AG04450 (cell line): ENCODE measurements at places on chromosomes 12 and 14.
A peak's percentile ranks its signal among the peaks of the same experiment; 100 is the strongest.

GRCh38 chr14:79167957-79168356 lies 997.8 kb downstream of the NRXN3 start:
- DNase-seq = no peak

- no peak for DNase-seq
Measured at GRCh38 chr14:100907240-100907639, 3.7 kb upstream of the RTL1 start.

GRCh38 chr12:26830363-26830762 lies 2.6 kb downstream of the ITPR2 start:
- no peak for DNase-seq

DNA sequence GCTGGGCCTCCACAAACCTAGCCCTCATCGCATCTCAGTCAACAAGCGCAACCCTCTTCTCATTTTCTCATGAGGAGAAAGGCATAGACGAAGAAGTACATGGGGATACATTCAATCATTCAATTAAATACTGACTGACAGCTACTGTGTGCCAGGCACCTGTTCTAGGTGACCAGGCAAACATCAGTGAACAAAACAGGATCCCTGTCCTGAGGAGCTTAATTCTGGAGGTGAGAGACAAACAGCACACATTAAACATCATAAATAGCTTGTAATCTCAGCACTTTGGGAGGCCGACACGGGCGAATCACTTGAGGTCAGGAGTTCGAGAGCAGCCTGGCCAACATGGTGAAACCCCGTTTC lies 362 bp upstream of the ACYP1 start:
- DNase-seq = no peak

DNA sequence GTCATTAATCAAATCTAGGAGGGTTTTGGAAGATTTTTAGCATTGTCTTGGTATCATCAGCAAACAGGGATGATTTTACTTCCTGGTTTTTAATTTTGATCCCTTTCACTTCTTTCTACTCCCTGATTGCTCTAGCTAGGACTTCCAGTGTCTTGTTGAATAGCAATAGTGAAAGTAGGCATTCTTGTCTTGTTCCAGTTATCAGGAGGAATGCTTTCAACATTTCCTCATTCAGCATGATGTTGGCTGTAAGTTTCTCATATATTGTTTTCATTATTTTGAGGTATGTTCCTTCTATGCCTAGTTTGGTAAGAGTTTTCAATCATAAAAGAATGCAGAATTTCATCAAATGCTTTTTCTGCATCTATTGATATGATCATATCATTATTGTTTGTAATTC lies 244.2 kb upstream of the CLEC14A start:
- DNase-seq = no peak

DNA sequence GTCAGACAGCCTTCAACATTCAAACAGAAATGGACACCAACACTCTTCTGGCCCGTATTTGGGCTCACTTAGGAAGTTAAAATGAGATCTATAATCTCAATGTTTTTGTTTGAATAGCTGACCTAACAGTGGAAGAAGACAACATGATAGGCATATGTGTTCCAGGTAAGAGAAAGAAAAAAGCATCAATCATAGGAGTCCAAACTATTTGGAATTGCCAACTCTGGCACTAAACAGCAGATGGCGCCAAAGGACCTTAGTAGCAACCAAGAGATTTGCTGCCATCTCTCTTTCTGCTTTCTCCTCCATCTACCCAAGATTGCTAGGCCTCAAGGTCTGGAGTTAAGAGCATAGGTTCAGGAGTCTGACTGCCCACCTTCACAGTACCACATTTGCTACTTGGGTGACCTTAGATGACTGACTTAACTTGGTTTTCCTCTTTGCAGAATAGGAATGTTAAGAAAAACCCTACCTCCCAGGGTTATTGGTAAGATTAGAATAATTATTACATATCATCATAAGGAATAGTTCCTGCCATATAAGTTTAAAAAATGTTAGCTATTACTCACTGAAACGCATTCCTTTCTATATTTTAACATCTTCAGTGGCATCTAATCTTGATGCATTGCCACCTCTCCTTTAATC lies 30.2 kb downstream of the PEX5 start:
- DNase-seq = peak; percentile 33

DNA sequence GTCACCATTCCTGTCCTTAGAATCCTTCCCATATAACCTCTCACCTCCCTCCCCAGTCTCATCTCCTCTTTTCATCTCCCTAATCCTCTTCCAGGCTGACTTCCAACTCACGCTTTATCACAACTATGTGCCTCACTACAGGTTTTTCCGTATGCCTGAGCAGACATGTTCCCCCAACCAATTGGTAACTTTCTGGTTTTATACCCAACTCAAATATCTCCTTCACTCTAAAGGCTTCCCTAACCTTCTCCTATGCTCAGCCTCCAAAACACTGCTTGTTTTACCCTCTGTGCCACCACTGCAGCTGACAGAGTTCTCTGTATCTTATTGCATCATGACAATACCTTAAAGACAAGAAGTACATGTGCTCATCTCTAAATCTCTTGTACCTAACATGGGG lies 139.7 kb downstream of the KSR2 start:
- DNase-seq = no peak

DNA sequence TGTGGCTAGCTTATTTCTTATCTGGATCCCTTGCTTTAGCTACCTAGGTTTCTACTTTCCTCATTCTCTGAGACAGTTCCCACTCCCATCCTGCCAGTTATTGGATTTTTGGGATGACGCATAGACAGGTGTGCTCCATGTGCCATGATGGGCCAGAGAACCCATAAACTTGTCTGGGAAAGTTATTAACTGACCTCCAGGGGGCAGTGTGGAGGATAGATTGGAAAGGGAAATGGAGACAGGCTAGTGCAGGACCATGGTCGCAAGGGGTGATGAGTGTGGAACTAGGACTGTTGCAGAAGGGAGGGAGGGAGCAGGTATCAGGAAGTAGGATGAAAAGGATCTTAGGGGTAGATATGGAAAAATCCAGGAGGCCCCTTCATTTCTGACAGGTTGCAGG lies 80.3 kb downstream of the ESRRB start:
- DNase-seq = no peak

GRCh38 chr14:69117020-69117767 lies 35.7 kb downstream of the DCAF5 start:
- no peak for DNase-seq

GRCh38 chr12:2485681-2486080 lies 309.1 kb upstream of the FKBP4 start:
- DNase-seq = no peak

DNA sequence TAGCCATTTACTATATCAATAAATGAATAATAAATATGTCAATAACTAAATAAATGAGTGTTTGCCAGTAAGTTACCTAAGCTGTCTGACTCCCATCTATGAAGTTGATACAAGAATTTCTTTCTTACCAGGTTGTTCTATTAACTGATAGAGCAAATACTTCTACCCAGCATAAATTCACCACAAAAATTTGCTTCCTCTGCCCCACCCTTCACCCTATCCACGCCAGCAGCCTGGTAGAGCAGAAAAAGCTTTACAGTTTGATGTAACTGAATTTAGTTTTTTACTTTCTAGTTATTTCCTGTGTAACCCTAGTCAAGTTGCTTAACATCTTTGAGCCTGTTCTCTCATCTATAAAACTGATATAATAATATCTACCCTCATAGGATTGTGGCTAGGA lies 94.9 kb upstream of the SLC16A7 start:
- DNase-seq = no peak

DNA sequence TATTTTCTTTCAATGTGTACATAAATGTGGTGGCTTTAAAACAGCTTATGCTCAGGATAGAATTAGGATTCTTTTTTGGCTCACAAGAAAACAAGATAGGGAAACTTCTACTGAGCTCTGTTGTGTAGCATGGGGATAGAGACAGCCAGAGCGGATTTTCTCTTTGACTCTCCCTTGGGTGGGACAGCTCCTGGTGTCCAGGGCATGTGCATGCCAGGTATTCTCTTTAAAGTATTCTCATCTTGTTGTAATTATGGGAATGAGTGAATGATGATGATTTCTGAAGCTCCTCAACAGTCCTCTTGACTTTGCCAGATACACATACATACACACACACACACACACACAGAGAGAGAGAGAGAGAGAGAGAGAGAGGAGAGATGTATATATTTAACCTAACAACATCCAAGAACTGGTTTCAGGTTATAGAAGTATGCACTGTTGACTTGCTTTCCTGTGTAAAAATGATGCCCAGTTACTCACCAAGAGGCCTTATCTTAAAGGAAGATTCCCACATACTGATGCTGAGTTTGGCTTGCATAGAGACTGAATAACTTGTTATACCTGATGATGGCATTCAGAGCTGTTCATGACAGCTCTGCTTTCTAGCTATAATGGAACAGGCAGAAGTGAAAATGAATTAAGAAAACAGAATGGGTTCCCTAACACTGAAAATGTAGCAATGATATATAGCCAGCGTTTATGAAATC lies 387.5 kb downstream of the EGLN3 start:
- no peak for DNase-seq

DNA sequence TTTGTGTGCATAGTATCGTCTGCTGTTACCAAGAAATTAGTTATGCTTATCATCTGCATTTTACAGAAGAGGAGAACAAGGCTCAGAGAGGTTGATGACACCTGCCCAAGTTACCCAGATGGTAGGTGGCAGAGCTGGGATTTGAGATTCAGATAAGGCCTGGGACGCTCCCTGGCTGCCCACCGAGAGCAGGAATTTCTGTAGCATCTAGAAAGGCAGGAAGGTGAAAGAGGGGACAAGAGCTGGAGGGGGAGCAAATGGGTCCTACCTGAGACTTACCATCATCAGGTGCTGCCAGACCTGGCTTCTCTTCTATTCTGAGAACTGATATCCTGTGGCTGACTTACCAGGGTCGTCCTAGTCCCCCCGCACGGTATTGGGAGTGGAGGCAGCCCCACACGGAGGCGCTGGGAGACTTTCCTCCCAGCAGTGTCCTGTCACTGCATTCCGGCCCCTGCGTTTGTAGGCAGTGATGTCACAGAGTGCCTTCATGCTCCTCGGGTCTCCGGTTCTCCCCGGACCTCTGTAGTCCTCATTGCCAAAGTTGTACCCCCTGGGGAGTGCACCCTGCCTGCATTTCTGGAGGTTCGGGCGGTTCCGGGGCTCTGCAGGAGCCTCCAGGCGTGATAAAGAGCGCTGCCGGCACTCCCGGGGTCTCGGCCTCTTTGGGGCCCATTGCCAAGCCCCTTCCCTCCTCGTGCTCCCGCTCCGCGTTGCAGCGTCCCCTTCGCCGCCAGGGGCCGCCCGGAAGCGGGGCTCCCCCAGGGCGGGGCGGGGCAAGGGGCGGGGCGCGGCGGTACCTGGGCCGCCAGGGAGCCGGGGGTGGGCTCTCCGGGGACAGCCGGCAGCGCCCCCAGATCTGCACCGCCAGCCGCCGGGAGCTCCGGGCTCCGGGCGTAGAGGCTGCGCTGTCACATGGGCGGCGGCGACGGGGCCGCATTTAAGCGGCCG lies at the start of gene CABP1:
Gene CABP1 (plus strand): TSS at position 856 of the 951 bp plus-strand sequence. CDS start 60 bp downstream, at position 916.
- DNase-seq = no peak

DNA sequence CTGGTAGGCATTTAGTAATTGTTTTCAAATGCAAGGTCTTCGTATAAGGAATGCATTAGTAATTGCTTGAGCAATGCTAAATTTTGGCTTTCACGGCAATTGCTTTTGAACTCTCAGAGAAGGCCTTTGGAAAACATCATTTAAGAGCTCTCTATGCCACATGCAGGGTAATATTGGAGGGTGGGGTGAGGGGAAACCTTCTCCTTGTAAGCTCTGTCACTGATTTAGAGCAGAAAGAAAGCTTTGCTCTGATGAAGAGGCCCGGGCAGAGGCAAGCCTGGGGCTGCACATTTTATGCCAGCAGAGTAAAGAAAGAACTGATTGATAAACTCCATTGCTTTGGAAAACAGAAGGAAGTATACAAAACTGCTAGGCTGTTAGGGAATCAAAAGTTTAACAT lies 70.9 kb downstream of the TRIM9 start:
- no peak for DNase-seq

GRCh38 chr14:95601650-95602049 lies 66.8 kb downstream of the GLRX5 start:
- DNase-seq = no peak

DNA sequence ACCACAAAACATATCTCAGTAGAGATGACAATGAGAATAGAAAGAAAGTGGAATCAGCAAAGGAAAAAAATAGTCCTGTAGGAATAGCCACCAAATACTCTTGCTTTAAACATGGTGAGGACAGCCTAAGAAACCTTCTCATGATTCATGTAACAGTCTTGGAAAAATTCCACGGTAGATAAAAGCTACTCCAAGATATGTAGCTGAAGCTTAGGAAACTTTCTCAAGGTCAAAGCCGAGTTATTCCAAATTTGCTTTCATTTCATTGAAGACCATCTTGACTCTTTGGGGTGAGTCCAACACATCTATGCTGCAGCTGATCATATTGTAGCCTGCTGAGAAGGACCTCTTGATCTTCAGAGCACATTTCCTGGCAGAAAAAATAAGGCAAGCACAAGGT lies 157.6 kb downstream of the PAH start:
- no peak for DNase-seq

DNA sequence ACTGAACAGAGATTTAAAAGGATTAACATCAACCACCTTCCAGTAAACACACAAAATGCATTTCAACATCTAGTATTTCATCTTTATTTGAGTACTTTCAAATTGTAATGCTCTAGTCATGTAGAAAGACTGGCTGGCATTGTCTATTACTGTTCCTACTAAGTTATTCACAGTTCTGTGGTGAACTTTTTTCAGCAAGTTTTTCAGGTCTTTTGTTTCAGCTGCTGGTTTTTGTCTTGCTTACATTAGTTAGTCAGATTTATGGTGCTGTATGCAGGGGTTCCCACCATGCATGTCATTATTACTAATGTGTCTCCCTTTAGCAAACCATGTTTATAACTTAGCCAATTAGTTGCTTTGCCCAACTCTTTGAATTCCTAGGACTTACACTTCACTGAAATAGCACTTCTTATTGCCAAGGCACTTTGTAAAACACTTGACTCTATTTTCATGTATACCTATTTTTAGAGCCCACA lies 253.4 kb upstream of the KITLG start:
- no peak for DNase-seq

DNA sequence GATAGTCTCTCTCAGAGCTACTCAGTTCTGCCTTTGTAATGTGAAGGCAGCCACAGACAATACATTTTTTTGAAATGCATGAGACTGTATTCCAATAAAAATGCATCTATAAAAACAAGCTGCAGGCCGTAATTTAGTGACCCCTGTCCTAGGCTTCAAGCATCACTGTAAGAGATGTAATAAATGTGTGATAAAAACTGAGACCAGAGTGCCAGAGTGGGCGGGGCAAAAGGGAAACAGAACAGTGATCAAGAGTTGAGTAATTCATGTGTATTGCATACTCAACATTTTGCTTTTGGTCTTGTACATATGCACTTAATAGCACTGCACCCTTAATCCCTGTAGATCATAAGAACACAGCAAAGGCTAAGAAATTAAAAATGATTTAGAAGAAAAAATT lies 743.5 kb downstream of the DIO2 start:
- no peak for DNase-seq

DNA sequence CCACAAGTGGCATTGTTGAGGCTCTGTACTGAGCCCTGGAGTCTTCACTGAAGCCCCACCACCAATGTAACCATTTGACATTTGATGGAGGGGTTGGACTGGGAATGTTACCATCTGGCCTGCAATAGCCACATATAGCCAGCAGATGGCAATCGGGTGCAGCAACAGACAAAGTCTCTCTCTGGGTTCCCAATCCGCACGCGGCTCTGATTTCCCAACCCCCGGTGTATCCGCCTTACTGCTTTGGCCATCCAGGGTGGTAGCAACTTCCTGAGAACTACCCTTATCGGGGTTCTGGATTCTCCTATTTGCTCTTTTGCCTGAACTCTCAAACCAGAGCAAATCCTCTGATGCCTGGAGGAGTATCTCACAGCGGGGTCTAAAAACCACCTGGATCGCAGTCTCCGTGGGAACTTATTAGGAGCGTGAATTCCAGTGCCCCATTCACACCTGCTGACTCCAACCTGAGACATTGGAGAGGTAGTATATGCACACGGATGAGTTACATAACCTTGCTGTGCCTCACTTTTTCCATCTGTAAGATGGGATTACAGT lies 14.2 kb downstream of the VRTN start:
- DNase-seq = peak; percentile 34
